ENCODE measurements at places on chromosomes 11 and 22.

DNA sequence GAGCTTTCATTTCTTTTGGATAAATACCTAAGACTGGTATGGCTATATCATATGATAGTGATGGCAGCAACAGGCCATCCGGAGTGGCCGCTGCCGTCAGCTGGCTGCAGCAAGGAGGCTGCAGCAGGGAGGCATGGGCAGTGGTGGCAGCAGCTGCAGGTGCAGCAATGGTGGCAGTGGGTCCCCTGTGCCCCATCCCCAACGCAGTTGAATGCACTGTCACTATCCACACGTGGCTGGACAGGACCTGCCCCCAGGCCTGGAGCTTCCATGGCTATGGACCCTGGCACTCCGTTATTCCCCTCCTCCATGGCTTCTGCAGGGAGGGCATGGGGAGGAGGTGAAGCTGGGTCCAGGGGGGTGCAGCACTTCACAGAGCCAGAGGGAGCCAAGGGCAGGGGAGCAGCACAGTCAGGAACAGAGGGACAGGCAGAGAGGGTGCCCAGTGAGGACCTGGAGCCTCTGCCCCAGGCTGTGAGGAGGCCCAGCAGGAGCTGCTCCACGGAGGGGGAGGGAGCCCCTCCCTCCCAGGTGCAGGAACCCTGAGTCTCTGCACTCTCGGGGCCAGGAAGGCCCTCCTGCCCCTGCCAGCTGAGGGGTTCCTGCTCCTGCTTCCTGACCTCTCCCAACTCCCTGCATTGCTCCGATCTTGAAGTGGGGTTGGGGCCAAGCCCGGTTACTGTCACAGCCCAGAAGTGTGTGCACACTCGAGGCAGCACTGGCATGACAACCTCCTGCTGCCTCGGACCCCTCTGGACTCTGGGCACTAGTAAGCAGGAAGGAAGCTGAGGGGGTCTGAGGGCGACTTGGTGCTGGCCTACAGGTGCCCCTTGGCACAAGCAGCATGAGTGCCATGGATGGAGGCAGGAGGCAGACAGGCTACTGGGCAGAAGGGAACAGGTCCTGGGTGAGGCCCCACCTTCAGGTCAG is 466.3 kb downstream of the GUCY1A2 start:
- no peak for DNase-seq

GRCh38 chr11:84142411-84142810 is 856.2 kb upstream of the CCDC90B start:
- DNase-seq: no peak

DNA sequence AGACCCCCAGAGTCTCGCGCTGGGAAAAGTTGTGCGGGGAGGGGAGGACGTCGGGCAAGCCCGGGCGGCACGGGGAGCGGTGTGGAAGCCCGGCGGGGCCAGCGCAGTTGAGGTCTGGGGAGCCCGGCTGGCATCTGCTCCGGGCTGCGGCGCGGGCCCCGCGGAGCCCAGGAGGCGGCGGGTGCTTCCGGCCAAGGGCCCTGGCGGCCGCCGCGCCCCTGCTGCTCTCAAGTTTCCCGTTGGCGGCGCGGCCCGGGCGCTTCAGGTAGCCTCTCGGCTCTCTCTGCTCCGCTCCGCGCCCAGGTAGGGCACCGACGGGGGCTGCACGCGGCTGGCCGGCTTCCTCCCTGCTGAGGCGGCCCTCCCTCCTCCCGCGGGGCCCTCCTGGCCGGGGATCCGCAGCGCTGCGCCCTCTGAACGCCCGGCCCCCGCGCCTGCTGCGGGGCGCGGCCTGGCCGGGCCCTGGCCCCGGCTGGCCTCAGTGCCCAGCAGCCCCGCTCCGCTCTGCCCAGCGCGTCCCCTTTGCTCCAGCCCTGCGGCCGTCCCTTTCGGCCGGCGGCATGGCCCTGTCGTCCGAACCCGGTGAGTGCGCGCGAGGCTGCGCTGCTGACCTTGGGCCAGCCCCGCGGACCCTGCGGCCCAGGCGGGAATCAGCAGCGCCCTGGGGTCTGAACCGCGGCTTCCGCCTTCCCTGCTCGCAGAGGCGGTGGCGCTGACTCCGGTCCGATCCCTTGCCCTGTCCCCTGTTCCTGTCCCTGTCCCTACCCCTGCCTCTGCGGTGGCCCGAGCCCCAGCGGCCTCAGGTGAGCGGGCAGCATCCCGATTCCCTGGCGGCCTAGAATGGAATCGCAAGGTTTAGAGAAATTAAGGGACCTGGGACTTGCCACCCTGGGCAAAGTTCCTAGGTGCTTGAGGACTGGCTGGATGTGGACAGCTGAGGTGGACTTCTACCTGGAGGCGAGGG is 4.3 kb upstream of the AMPD3 start:
- no peak for DNase-seq

- no peak for DNase-seq
Measured at GRCh38 chr11:65814986-65815565, 18.7 kb upstream of the SNX32 start.
